ENCODE measurements at places on chromosomes 13 and 19.

DNA sequence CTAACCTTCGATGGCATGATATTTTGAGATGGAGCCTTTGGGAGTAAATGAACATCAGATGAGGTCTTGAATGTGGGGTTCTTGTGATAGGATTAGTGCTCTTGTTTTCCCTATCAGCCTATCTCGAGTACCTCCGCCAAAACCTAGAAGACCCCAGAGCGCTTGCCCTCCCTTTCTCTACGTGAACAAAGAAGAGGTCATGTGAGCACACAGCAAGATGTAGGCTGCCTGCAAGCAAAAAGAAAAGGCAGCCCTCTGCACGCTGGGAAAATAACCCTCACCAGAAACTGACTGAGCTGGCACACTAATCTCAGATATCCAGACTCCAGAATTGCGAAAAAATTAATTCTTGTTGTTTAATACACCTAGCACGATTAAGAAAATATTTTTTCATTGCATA is 799.8 kb upstream of the SLC10A2 start:
- H3K4me1 ChIP-seq = no peaks in the 10 kb centered on the region
- no peaks in the 10 kb centered on the region for H3K27me3 ChIP-seq
- peak overlapping the region; percentile 60 for H3K27ac ChIP-seq
- no peak overlapping the region for H3K4me3 ChIP-seq
- no peak for DNase-seq
- H3K36me3 ChIP-seq = no peaks in the 10 kb centered on the region

DNA sequence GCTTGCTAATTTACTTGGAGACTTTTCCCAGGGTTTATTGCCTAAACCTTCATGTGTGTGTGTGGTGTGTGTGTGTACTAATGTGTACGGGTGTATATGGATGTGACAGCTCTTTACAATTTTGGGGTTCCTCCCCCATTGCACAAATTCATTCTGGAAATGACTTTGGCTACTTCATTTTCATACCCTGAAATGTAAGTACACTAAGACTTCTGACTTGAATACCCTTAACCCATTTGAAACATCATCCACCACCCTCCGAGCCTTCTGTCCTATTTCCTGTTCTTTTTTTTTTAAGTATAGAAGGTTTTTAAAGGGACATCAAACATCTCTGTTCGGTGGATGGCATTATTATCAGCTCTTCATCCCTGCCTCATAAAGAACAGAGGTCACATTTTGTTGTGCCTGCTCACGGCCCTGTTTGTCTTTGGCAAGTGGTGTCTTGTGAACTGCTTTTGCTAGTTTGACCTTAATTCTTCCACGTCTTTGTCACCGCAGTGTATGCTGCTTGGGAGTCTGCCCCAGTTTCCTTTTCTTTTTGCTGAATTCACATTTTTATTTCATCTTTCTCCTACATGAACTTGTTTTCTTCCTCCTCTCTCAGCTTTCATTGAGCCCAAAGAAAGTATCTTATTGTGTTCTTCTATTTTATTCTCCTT is 228.3 kb downstream of the FOXO1 start:
- H3K27me3 ChIP-seq = no peaks in the 10 kb centered on the region
- no peaks in the 10 kb centered on the region for H3K36me3 ChIP-seq
- no peak for DNase-seq
- H3K27ac ChIP-seq = no peak overlapping the region
- no peak overlapping the region for H3K4me3 ChIP-seq

GRCh38 chr19:47381653-47382279 is 32.7 kb downstream of the DHX34 start:
- no peak overlapping the region for H3K4me3 ChIP-seq
- DNase-seq = no peak
- no peaks in the 10 kb centered on the region for H3K4me1 ChIP-seq
- peaks cover 45% of the 10 kb centered on the region for H3K36me3 ChIP-seq
- H3K27ac ChIP-seq = no peak overlapping the region

GRCh38 chr13:52447354-52447753 is 3.1 kb downstream of the VPS36 start:
- H3K4me3 ChIP-seq = no peak overlapping the region
- no peaks in the 10 kb centered on the region for H3K27me3 ChIP-seq
- no peak overlapping the region for H3K27ac ChIP-seq
- H3K4me1 ChIP-seq = no peaks in the 10 kb centered on the region
- no peak for DNase-seq

GRCh38 chr13:109900741-109901140 is 114.4 kb upstream of the IRS2 start:
- no peaks in the 10 kb centered on the region for H3K27me3 ChIP-seq
- no peaks in the 10 kb centered on the region for H3K36me3 ChIP-seq
- no peaks in the 10 kb centered on the region for H3K4me1 ChIP-seq

DNA sequence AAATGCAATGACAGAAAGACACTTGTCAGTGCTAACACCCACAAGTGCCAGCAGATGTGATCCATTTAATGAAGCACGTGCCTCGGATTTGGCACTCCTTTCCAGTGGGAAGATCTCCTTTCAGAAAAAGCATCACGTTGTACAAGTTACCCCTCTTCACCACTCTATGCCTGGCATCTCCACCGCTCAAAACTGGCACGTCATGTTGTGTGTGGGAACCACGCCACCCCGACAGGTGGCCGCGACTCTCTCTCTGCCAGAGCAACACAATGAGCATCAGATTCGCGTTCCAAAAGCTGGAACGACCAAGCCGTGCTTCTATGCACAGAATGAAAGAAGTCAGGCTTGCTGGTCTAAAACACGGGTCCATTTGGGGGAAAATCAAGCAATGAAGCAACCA is 24.3 kb downstream of the TMTC4 start:
- H3K36me3 ChIP-seq = peaks cover 34% of the 10 kb centered on the region
- no peaks in the 10 kb centered on the region for H3K4me1 ChIP-seq
- H3K4me3 ChIP-seq = no peak overlapping the region
- H3K27ac ChIP-seq = no peak overlapping the region
- DNase-seq = peak; percentile 28

DNA sequence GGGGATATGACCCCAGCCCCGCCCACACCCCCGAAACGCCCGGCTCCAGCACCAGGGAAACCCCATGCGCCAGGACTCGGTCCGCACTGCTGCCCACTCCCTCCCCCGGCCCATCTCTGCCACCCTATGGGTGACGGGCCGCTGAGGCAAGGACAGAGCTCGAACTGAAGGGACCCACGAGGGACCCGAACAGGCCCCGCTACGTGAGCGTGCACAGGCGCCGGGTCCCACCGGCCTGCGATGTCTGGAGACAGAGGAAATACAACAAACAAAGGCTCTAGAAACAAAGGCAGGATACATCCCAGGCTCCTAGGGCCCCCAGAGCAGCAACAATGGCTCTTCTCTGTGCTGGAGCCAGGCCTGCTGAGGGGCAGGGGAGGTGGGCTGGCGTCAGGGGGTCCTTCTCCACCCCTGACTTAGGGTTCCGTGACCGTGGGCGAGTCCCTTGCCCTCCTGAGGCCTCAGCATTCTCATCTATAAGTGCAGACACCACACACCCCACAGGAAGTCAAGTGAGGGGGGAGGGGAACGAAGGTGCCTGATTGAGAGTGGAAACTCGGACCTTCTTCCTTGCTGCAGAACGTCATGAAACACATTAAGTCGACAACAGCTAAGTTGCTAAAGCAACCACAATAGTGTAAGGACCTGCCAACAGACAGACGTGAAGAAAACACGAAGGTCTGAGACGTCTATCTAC is 3.1 kb downstream of the ABHD17A start:
- H3K27ac ChIP-seq = peak overlapping the region; percentile 53
- peaks cover 16% of the 10 kb centered on the region for H3K4me1 ChIP-seq
- H3K27me3 ChIP-seq = no peaks in the 10 kb centered on the region
- H3K4me3 ChIP-seq = no peak overlapping the region
- no peaks in the 10 kb centered on the region for H3K36me3 ChIP-seq

DNA sequence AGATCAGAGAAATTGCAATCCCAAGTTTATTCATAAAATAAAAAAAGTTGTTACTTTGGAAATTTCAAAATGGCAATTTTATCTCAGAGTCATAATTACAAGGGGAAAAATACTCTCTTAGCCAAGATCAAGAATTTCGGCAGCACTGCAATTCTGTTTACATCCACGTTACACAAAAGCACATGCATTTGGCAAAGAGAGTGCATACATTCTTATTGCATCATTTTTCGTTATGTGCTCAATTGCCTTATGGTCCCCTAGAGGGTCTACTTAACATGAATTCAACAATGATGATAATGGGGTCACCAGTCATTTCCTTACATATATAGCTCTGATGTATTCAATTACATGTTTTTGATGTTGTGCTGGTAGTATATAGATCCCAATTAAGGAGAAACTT is 498.0 kb downstream of the DIAPH3 start:
- H3K4me3 ChIP-seq = no peak overlapping the region
- H3K27ac ChIP-seq = no peak overlapping the region

- no peak overlapping the region for H3K4me3 ChIP-seq
- no peak overlapping the region for H3K27ac ChIP-seq
- no peaks in the 10 kb centered on the region for H3K27me3 ChIP-seq
- DNase-seq = no peak
These were observed 1.3 kb downstream of the MAN2B1 start for GRCh38 chr19:12665281-12665573.

- no peak overlapping the region for H3K4me3 ChIP-seq
- no peaks in the 10 kb centered on the region for H3K4me1 ChIP-seq
- H3K27ac ChIP-seq = no peak overlapping the region
- H3K36me3 ChIP-seq = no peaks in the 10 kb centered on the region
- peak; percentile 88 for DNase-seq
- H3K27me3 ChIP-seq = no peaks in the 10 kb centered on the region
These were observed 53.2 kb downstream of the GPR12 start for GRCh38 chr13:26707122-26708006.

- no peaks in the 10 kb centered on the region for H3K36me3 ChIP-seq
- H3K27me3 ChIP-seq = peaks cover 39% of the 10 kb centered on the region
- no peaks in the 10 kb centered on the region for H3K4me1 ChIP-seq
- peak; percentile 80 for DNase-seq
- H3K27ac ChIP-seq = no peak overlapping the region
These were observed 29.8 kb upstream of the SPACA7 start for GRCh38 chr13:112346173-112346898.

- H3K27ac ChIP-seq = peak overlapping the region; percentile 72
- no peaks in the 10 kb centered on the region for H3K4me1 ChIP-seq
- H3K36me3 ChIP-seq = no peaks in the 10 kb centered on the region
- no peak overlapping the region for H3K4me3 ChIP-seq
These were observed 197.3 kb downstream of the LHFPL6 start for GRCh38 chr13:39405596-39406205.

DNA sequence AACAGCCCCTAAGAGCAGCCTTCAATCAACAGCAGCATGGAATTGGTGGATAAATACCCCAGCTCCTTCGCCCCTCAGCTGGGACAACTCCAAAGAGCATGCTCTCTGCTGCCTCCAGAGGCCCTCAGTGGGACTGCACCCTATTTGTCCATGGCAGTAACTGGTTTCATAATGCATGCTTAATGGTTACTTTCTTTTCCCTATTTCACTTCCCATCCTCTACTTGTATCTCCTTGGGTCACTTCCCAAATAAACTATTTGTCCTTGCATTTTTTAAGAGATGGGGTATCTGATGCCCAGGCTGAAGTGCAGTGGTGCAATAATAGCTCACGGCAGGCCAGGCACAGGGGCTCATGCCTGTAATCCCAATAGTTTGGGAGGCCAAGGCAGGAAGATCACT is 13.5 kb upstream of the TPM4 start:
- H3K36me3 ChIP-seq = no peaks in the 10 kb centered on the region

- H3K4me1 ChIP-seq = peaks cover 6% of the 10 kb centered on the region
- DNase-seq = no peak
- peak overlapping the region; percentile 83 for H3K4me3 ChIP-seq
These were observed 6.5 kb downstream of the MAB21L1 start for GRCh38 chr13:35469806-35470525.

GRCh38 chr13:78085434-78086225 is 167.0 kb upstream of the EDNRB start:
- H3K36me3 ChIP-seq = no peaks in the 10 kb centered on the region
- no peak for DNase-seq
- H3K27ac ChIP-seq = no peak overlapping the region
- H3K4me3 ChIP-seq = no peak overlapping the region
- H3K4me1 ChIP-seq = no peaks in the 10 kb centered on the region

GRCh38 chr13:43269037-43269481 is 245.7 kb downstream of the DNAJC15 start:
- no peak overlapping the region for H3K27ac ChIP-seq
- H3K36me3 ChIP-seq = no peaks in the 10 kb centered on the region
- H3K27me3 ChIP-seq = no peaks in the 10 kb centered on the region
- no peak for DNase-seq
- peaks cover 11% of the 10 kb centered on the region for H3K4me1 ChIP-seq

DNA sequence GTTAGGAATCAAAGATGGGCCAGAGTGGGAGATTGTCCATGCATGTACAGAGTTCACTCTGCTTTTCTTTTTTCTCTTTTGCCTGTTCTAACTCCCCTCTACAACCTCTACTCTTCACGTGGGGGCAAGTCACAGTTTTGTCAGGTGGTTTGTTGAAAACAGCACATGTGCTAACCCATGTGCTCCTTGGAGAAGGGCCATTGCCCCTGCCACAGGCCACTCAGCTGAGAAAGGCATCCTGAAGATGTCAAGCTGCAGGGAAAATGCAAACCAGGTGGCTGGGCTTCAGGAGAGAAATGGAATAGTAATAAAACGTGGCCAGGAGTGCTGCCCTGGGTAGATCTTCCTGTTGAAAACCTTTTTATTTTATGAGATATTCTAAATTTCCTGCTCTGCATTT is 35.3 kb upstream of the SLC10A2 start:
- H3K27ac ChIP-seq = no peak overlapping the region
- peak; percentile 57 for DNase-seq
- H3K27me3 ChIP-seq = no peaks in the 10 kb centered on the region
- no peak overlapping the region for H3K4me3 ChIP-seq

GRCh38 chr19:14433554-14434501 is 722 bp downstream of the PKN1 start:
- DNase-seq = peak; percentile 62
- no peaks in the 10 kb centered on the region for H3K27me3 ChIP-seq

- H3K36me3 ChIP-seq = no peaks in the 10 kb centered on the region
- no peak for DNase-seq
- no peak overlapping the region for H3K27ac ChIP-seq
- H3K4me1 ChIP-seq = peaks cover 2% of the 10 kb centered on the region
- peak overlapping the region; percentile 43 for H3K4me3 ChIP-seq
These were observed 31.3 kb downstream of the TEX26 start for GRCh38 chr13:30963791-30964190.

DNA sequence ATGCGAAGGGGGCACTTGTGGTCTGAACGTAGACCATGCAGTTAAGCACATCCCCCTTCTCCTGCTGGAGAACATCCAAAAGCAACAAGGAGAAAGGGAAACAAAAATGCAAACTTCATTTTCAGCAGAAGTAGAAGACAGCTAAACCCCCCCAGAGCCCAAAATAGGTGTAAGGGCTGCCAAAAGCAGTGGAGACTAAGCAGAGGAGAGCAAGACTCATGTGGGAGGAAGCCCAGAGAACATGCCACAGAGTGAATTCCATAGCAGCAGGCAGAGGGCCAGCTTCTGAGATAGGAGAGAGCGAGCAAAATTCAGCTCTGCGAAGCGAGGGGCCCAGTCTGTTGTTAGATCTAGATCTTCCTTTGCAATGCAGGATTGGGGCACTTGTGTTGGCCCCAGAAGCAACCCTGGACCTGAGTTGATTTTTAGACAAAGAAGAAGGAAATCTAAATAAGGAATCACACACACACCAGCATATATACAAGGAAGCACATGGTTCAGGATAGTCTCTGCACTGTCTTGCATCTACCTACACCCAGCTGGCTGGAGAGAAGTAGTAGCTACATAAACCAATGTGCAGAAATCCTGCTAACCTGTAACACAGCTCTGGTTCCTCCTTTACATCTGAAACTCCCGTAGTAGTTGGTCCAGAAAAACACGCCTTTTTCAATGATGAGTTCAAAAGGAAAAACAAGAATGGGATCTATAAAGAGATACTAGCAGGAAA is 199.6 kb downstream of the SPRY2 start:
- no peak overlapping the region for H3K27ac ChIP-seq
- no peaks in the 10 kb centered on the region for H3K4me1 ChIP-seq
- H3K36me3 ChIP-seq = no peaks in the 10 kb centered on the region
- no peaks in the 10 kb centered on the region for H3K27me3 ChIP-seq
- no peak overlapping the region for H3K4me3 ChIP-seq
- DNase-seq = peak; percentile 57
